Cortex of kidney (tissue), 1 donor: ENCODE measurements at places on chromosomes 11 and 22.

- DNase-seq = no peak
These were observed 311.4 kb downstream of the DYNC2H1 start for GRCh38 chr11:103420593-103420992.

- no peak for DNase-seq
These were observed 43.5 kb downstream of the SGSM3 start for GRCh38 chr22:40413873-40414272.

DNA sequence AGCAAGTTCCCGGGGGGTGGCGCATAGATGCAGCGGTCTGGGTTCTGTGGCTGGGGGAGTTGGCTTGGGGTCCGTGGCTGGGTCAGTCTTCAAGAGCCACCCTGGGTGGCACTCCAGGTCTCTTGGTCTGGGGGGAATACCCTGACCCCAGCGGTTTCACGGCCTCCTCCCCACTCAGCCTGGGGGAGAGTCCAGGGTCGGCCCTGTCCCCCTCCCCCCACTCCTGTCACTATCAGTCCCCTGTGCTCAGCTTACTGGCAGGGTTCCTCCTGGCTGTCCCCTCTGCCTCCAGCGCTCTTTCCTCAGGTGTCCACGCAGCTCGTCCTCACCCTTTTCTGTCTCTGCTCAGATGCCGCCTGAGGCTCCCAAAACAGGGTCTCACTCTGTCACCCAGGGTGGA lies 68.5 kb upstream of the PARVG start:
- no peak for DNase-seq

DNA sequence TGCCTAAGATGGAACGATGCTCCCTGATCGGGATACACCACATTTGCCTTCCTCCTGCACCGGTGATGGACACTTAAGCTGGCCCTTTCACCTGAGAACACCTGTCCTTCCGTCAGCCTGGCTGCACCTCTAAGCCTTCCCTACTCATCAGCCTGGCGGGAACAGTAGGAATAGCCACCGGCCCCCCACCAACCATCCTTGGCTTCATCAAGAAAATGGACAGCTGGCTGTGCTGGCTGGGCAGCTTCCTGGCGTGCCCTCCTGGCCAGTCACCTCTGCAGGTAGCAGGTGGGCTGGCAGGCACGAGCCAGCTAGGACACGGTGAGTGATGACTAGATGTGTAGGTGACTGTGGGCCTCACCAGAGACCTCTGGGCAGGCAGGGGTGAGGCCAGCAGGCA lies 142.8 kb downstream of the CTTN start:
- no peak for DNase-seq

DNA sequence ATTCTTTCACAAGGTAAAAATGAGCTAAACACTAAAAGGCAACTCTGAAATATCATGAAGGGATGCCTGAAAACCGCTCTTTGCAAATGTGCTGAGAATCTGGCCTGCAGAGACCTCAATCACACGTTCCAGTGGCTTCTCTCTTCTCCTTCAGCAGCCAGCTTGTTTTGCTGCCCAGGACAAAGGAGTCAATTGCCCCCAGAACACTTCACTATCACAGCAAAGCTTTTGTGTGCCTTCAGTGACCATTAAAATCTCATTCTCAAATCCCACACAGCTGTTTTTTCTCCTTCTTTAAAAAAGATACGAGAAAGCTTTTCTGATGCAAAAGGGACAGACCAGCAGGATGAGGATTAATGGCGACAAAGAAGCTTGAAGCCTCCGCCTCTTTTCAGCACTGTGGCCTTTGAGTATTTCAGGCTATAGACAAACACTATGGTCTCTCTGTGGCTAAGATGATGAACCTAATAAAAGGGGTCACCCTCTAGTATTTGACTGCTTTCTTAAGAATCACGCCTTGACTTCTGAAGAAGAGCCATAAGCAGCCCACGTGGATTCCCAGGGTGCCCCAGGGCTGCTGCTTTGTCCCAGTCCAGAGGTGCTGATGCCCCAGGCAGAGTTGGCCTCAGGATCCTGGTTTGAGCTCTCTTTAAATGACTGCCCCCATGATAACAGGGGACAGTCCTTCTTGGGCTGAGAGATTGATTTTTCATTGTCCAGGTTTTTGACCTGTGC lies 33.4 kb upstream of the NRIP3 start:
- no peak for DNase-seq

DNA sequence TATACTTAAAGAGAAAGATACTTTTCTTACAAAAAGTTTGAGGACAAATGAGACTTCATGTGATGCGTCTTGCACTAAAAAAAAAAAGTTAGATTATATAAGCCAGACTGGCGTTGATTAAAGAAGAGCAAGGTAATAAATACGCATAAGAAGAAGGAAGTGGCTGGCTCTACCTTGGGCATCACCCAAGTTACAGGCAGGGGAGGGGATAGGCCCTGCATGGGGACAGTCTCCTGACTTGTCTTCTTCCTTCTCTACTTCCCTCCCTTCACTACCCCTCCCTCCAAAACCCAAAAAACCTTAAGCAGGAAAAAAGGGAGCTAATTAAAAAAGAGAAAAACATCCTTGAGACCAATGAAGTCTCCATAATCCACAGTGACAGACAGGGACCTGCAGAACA lies 22.3 kb upstream of the TMA7B start:
- DNase-seq = no peak

DNA sequence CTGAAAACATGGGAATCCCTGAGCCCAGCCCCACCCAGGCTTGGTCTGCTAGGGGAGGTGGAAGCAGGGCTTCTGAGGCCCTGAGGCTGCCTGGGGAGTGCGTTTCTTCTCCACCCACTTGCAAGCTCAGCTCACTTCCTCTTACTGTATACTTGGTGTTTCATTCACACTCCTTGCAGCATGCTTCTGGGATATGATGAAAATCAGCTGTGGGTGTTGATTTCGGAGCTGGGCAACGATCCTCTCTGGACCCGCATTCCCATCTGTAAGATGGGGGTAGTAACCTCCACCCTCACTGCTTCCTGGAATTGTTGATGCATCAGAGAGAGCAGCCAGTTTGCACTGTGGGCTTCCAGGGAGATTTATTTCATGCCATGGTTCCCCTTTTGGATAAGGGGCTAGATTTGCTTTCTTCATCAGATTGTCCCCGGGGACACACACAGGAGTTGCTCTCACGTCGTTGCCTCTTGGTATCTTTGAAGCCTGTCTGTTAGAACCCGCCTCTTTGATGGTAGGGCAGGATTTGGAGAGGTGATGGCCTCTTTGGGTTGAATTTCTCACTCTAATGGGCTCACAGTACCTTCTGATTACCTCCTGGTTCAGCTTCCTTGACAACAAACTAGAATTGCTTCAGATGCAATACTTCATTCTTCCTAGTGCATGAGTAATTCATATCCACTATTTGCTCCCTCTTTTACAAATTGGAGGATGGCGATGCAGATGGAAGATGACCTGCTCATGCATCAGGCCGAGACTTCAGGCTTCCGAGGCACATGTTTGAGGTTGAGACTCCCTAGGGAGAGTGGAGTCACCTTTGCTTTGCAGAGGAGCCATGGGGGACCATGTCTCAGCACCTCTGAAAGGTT lies 40.4 kb downstream of the BCR start:
- DNase-seq = no peak

GRCh38 chr11:16874275-16874975 lies 136.0 kb downstream of the C11orf58 start:
- no peak for DNase-seq

GRCh38 chr22:23250056-23250784 lies 69.9 kb downstream of the BCR start:
- no peak for DNase-seq

GRCh38 chr22:30704978-30705377 lies 10.3 kb downstream of the OSBP2 start:
- DNase-seq = no peak

DNA sequence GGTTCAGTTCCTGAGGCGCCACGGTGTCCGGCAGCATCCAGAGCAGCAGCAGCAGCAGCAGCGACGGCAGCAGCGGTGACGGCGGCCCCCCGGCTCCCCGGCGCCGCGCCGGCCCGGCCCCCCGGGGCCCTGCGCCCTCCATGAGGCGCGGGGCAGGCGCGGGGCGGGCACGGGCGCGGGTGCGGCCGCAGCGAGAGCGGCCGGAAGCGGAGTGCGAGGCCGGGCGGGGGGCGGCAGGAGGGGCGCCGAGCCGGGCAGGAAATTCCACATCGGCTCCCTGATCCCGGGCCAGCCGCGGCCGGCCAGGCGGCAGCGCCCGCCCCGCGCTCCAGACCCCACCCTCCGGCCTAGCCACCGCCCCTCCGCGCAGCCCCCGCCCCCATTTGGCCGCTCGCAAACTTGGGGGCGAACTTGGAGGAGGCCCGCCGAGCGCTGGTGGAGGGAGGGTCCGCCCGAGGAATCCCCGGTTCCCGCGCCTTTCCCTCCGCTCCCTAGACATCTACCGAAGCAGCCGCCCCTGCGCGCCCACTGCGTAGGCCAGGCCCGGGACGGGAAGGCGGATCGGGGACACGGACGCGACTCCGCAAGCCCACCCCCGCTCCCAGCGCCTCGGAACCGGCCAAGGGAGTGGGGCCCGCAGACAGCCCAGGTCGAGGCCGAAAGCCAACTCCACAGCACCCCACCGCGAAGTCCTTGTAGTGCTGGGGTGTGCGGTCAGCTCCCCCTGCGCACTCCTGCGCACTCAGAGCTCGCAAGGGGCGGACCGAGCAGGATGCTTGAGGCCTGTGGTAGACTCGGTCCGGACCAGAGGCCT lies at the start of gene SCARF2:
SCARF2 (minus strand) TSS at position 213 of the 814 bp plus-strand sequence; CDS start at position 142, 71 bp downstream.
- no peak for DNase-seq

DNA sequence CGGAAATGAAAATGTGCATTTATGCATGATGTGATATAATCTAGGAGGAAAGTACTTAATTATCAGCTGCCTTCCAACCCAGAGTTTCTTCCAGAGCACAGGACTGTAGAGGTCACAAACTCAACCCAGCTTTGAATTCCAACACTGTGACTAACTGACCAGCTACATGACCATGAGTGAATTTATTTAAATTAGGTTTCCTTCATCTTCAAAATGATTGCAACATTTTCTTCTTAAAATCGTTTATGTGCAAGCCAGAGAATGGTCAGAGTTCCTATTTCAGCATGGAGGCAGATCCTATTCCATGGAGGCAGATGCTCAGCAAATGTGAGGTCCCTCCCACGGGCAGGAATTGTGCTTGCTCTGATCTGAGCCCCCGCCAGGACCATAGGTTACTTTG lies 42.4 kb downstream of the OSBP start:
- no peak for DNase-seq

GRCh38 chr11:86678823-86679222 lies 6.4 kb upstream of the ME3 start:
- no peak for DNase-seq

GRCh38 chr11:61816736-61817455 lies at the start of gene FADS1:
FADS1 (minus strand) TSS chr11:61817003; CDS start chr11:61816929, 74 bp downstream.
- no peak for DNase-seq

DNA sequence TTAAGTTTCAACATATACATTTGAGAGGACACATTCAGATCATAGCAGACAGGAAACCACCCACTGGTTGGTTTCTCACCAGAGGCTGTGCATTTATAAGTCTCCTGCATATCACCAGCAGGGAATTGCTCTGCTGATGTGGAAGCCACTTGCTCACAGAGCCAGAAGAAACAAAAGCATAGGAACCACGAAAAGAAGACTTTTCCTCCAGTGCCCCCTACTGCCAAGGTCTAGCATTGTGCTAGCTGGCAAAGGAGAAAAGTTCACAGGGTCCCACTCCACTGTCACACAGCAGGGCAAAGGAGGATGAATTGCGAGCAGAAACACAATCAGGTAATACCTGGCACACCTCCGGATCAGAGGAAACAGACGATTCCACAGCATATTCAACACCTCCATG lies 28.9 kb upstream of the ISX start:
- DNase-seq = no peak

DNA sequence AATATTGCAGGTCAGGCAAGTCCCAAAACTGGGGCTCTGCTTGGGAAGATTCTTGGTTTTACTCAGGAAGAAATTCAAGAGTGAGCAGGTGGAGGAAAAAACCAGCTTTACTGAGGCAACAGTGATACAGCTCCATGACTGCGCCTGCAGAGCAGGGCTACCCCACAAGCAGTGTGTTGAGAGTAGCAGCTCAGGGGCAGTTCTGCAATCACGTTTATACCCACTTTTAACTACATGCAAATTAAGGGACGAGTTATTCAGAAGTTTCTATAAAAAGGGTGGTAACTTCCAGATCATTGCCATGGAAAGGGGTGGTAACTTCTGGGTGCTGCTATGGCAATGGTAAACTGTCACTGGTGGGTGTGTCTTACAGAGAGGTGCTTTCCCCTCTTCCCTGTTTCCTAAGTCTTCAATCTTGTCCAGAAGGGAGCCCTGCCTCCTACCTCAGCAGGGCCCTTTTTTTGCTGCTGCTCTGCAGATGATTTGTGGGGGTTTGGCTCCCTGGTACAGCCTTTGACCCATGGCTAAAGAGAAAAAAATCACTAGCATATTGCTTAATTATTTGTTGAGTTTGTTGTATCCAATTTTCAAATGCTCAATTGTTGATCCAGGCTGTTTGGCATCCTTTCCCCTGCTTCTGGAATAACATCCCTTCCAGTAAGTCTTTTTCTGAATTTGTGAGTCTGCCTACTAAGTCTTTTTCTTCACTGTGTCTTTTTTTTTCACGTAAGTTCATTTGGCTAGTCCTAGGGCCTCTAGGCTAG lies 30.0 kb upstream of the ME3 start:
- no peak for DNase-seq

DNA sequence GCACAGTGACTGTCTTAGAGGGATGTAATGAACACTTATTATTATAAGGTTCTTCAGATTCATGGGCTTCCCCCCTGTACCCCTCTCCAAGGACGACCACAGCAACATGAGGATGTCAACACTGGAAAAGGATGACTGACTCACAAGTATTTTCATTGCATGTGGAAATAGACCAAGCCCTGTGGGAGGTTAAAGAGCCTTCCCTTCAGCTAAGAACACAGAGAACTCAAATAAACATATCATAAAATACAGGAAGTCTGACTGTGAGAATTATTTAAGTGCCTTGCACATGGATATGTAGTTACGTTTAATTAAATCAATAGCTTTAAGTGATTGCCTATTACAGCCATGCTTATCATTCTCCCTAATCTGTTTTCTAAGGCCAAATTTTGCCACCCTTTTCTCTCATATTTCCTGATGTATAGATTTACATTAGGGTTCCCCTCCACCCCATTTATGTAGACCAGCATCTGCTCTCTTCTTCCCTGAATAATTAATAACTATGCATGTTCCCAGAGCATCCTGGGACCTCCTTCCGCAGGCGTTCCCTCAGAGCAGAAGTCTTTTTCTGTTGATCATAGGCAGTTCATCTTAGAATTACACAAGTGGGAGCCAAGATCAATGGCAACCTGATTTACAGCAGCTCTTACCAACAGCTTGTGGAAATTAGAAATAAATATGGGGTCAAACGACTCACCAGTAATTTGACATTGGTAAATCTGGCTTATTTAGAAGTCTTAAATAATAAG lies 226.9 kb downstream of the OPCML start:
- DNase-seq = no peak

- DNase-seq = no peak
These were observed 45.9 kb downstream of the CKAP5 start for GRCh38 chr11:46800177-46800576.

- DNase-seq = no peak
These were observed 21.3 kb downstream of the PHF21A start for GRCh38 chr11:46099963-46100316.
